ENCODE measurements at places on chromosomes 3 and 15. TPM values are rescaled to one million over a fixed set of nuclear protein-coding genes. Genes with fewer than 3 reads are reported as not detected.
A peak's percentile ranks its signal among the peaks of the same experiment; 100 is the strongest.

GRCh38 chr3:138060792-138061191, 50.8 kb downstream of the CLDN18 start:
- no peak overlapping the region for H3K4me3 ChIP-seq
- peaks cover 4% of the 10 kb centered on the region for H3K36me3 ChIP-seq
- no peak for DNase-seq
- H3K27ac ChIP-seq = no peak overlapping the region
- H3K4me1 ChIP-seq = no peaks in the 10 kb centered on the region

DNA sequence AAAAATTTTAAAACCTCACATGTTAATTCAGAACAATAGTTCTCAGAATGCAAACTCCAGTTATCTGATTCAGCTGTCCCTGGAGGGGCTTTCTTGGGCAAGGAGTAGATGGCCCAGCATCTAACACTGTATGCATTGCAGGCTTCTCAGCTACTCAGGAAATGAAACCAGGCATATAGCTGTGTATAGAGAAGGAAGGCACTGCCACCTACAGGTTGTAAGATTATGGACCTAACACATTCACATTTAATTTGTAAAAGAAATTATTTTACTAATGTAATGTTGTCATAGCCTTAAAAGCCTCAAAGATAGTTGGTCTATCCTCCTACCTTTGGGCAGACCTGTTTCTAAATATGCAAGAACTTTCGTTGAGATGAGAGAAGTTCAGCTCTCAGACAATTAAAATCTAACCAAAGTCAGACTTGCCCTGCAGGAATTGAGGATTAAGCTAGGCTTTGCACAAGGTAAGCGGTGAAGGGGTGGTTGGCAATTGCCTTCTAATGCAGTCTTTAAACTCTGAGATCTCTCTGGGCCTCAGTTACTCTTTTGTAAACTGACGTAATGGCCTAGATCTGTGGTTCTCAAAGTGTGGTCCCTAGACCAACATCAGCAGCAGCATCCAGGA, 132.8 kb upstream of the SLC24A5 start:
- H3K4me3 ChIP-seq = no peak overlapping the region
- H3K27ac ChIP-seq = no peak overlapping the region
- H3K27me3 ChIP-seq = no peaks in the 10 kb centered on the region
- H3K4me1 ChIP-seq = no peaks in the 10 kb centered on the region
- no peaks in the 10 kb centered on the region for H3K36me3 ChIP-seq

GRCh38 chr15:31552482-31553099, 226.0 kb downstream of the KLF13 start:
- no peak for DNase-seq
- H3K4me1 ChIP-seq = peaks cover 4% of the 10 kb centered on the region
- no peaks in the 10 kb centered on the region for H3K36me3 ChIP-seq
- no peak overlapping the region for H3K27ac ChIP-seq
- H3K4me3 ChIP-seq = no peak overlapping the region

DNA sequence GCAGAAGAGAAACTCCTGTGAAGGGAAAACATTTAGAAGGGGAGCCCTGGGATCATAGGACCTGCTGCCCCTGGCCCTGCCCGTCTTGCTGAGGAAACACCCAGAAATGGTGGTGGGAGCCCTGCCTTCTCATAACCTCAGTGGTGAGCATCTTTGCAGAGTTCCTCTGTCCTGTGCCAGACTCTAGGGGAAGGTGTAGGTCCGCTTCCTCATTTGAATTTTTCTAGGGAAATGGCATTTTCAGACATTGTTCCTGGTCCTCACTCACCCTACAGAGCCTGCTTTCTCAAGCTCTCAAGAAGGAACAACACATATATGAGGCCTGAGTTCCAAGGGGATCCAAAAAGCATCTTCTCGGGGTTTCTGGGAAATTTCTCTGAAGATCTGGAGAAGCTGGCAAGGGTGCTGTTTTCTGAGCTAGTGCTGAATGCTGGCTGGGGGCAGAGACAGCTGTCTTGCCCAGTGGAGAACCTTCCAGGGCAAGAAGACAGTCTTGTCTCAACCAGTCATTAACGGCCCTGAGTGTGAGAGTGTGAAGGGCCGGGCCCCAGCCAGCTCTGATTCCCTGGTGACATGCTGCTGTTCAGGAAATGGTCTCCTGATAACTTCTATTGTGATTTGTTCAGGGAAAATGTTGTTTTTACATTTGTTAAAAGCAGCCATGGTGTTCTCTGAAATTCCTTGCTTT, 283.1 kb upstream of the LRRFIP2 start:
- H3K4me1 ChIP-seq = peaks cover 58% of the 10 kb centered on the region
- H3K36me3 ChIP-seq = no peaks in the 10 kb centered on the region
- H3K4me3 ChIP-seq = no peak overlapping the region

- peaks cover 13% of the 10 kb centered on the region for H3K36me3 ChIP-seq
- H3K4me3 ChIP-seq = no peak overlapping the region
- DNase-seq = no peak
- no peaks in the 10 kb centered on the region for H3K27me3 ChIP-seq
- no peaks in the 10 kb centered on the region for H3K4me1 ChIP-seq
Measured at GRCh38 chr3:47583320-47584075, 4.8 kb upstream of the CSPG5 start.

- DNase-seq = no peak
- no peaks in the 10 kb centered on the region for H3K36me3 ChIP-seq
- H3K4me3 ChIP-seq = no peak overlapping the region
Measured at GRCh38 chr15:74050127-74050526, 32.2 kb downstream of the GOLGA6A start.

DNA sequence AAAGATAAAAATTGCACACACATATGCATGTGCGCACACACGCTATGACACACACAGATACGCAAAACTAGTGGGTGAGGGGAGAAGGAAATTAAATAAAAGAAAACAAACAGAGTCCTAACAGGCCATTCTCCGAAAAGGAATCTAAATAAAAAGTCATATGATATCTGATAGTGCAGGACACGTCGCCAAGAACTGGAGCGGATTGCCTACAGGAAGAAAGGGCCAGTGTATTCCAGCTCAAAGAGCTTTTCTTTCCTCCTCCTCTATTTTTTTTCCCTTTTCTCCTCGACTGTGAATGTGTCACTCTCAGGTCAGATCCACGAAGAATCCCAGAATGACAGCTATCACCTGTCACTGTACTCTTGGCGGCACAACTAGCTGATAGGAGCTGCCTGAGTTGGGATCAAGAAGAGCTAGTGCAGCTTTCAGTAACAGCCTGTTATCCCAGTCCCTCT, 157.8 kb downstream of the TIGIT start:
- DNase-seq = peak; percentile 24
- peaks cover 26% of the 10 kb centered on the region for H3K4me1 ChIP-seq
- no peak overlapping the region for H3K4me3 ChIP-seq
- peak overlapping the region; percentile 72 for H3K27ac ChIP-seq
- H3K27me3 ChIP-seq = no peaks in the 10 kb centered on the region

- no peak overlapping the region for H3K4me3 ChIP-seq
- H3K27ac ChIP-seq = peak overlapping the region; percentile 29
- no peaks in the 10 kb centered on the region for H3K36me3 ChIP-seq
- peaks cover 5% of the 10 kb centered on the region for H3K4me1 ChIP-seq
Measured at GRCh38 chr3:172749230-172749965, 1.1 kb upstream of the ECT2 start.

DNA sequence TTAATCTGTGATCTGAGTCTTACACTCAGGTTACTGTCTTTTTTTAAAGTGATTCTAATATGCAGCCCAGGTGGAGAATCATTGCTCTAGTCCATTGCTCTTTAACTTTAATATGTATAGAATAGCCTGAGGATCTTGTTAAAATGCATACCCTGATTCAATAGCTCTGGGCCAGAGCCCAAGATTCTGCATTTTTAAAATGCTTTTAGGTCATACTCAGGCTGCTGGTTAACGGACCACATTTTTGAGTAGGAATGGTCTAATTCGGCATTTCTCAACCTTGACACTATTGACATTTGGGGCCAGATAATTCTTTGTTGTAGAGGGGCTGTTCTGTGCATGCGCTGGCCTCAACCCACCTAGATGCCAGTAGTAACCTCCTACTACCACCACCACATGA, 20.9 kb upstream of the FSTL1 start:
- no peaks in the 10 kb centered on the region for H3K27me3 ChIP-seq
- no peaks in the 10 kb centered on the region for H3K36me3 ChIP-seq
- no peak for DNase-seq

- H3K27ac ChIP-seq = no peak overlapping the region
- H3K4me3 ChIP-seq = no peak overlapping the region
- H3K4me1 ChIP-seq = peaks cover 4% of the 10 kb centered on the region
Measured at GRCh38 chr15:22795206-22796063, 9.0 kb downstream of the NIPA1 start.

GRCh38 chr15:26628879-26629529, 143.9 kb downstream of the GABRB3 start:
- H3K36me3 ChIP-seq = no peaks in the 10 kb centered on the region
- no peak overlapping the region for H3K4me3 ChIP-seq
- peaks cover 17% of the 10 kb centered on the region for H3K4me1 ChIP-seq

DNA sequence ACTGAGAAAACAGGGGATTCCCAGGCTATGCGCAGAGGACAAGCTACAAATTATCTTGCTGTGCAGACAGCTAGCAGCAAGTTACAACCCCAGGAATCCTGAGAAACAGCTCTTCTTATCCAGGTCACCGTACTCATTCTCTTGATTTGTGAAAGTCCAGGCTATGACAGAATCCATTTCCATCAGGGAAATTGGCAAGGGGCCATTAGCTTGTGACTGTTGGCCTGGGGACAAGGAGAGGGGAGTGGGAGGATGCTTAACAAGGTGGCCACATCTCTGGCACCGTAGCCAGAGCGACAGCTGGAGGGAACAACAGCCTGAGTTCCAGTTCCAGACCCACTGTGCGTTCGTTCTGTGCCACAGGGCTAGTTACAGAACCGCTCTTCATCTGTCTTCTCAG, 44.9 kb upstream of the PLXNA1 start:
- no peak overlapping the region for H3K4me3 ChIP-seq
- no peak for DNase-seq
- H3K27me3 ChIP-seq = no peaks in the 10 kb centered on the region
- H3K27ac ChIP-seq = no peak overlapping the region
- no peaks in the 10 kb centered on the region for H3K36me3 ChIP-seq

- H3K27ac ChIP-seq = no peak overlapping the region
- no peak for DNase-seq
- no peaks in the 10 kb centered on the region for H3K4me1 ChIP-seq
- no peak overlapping the region for H3K4me3 ChIP-seq
Measured at GRCh38 chr15:95758451-95758850, 572.0 kb upstream of the NR2F2 start.

GRCh38 chr3:184874709-184875644, 63.0 kb downstream of the VPS8 start:
- H3K27ac ChIP-seq = no peak overlapping the region
- H3K4me1 ChIP-seq = no peaks in the 10 kb centered on the region
- H3K4me3 ChIP-seq = no peak overlapping the region
- no peaks in the 10 kb centered on the region for H3K27me3 ChIP-seq
- DNase-seq = no peak

DNA sequence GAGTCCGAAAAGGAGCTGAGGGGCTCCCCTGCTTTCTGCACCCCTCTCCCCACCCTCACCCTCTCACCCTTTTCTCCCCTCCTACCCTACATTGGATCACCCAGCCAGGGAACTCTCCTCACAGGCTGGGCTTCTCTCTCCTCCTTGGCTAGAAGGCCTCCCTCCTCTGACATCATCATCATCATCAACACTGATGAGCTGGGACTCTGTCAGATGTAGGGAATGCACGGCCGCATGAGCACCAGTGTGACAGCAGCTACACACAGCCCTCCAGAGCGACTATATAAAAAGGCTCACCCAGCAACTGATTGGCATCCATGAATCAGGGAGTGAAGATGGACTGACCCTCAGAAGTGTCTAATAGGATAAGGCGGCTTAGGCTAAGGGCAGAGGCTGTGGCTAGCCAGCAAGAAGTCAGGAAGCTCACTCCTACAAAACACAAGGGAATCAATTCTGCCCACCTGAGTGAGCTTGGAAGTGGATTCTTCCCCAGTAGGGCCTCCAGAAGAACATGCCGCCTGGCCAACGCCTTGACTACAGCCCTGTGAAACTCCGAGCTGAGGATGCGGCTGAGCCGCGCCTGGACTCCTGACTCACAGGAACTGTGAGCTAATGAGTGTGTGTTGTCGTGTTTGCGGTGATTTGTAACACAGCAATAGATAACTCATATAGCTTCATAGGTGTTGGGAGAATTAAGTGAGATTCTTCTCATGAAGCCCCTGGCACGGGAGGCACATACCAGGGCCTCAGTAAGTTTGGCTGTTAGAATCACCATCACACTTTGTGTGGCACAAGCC, 147.6 kb downstream of the FAM43A start:
- H3K27ac ChIP-seq = no peak overlapping the region
- H3K36me3 ChIP-seq = no peaks in the 10 kb centered on the region
- peak; percentile 35 for DNase-seq
- no peaks in the 10 kb centered on the region for H3K4me1 ChIP-seq
- no peaks in the 10 kb centered on the region for H3K27me3 ChIP-seq

DNA sequence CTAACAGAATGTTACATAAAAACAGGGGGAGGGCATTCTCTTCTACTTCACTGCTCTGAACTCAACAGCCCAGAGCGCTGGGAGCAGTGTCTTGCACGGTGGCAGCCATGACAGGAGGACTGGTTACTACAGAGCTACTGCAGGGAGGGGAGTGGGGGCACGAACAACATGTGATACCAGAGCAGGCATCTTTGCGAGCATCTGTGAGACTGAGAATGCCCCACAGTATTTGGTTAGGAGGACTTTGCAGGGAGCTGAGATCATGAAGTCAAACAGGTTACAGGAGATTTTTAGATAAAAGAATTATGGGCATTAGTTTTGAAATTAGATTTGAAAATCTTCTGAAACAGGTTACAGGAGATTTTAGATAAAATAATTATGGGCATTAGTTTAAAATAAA, 58.8 kb upstream of the GOLGA8B start:
- H3K36me3 ChIP-seq = no peaks in the 10 kb centered on the region
- no peaks in the 10 kb centered on the region for H3K4me1 ChIP-seq

DNA sequence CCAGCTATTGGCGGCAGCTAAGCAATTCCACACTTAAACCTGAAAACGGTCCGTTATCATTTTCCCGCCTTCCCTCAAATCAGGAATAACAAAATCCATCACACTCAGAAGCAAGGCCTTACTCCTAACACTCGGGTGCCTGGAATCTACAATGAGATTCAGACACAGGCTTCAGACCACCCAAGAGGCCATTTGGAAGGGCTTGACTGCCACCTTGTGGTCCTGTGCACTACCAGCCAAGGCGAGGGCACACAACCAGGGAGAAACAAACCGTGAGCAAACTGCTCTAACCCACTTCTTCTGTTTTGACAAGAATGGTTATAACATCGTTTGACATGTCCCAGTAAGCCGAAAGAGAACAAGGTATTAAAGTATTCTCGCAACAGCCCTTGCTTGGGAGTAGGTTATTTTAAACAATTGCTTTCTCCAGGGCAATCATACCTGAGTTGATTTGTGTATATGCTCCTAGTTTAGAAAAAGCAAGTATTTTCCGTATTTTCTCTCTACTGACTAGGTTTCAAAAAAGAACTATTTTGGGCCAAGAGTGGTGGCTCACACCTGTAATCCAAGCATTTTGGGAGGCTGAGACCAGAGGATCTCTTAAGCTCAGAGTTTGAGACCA, 40.1 kb upstream of the TAFA4 start:
- DNase-seq = peak; percentile 46
- H3K27ac ChIP-seq = no peak overlapping the region
- peaks cover 5% of the 10 kb centered on the region for H3K36me3 ChIP-seq
- H3K27me3 ChIP-seq = no peaks in the 10 kb centered on the region
- H3K4me1 ChIP-seq = no peaks in the 10 kb centered on the region

- no peak overlapping the region for H3K4me3 ChIP-seq
- H3K27ac ChIP-seq = peak overlapping the region; percentile 81
- no peaks in the 10 kb centered on the region for H3K27me3 ChIP-seq
- peak; percentile 46 for DNase-seq
Measured at GRCh38 chr15:63234451-63234870, 42.9 kb upstream of the APH1B start.

Gene ALDH1L1
- 12.1 TPM for total RNA-seq

Gene IQCF5
- total RNA-seq = not detected

Gene SOX14
- total RNA-seq = not detected

Gene P2RY1
- 2.1 TPM for total RNA-seq

Gene ATP13A4
- 229 TPM for total RNA-seq

Gene CD96
- total RNA-seq = 3.8 TPM

Gene PCLAF
- 8.7 TPM for total RNA-seq

Data from thyroid gland (tissue), 4 donors.